CD4-positive, alpha-beta T cell (primary cell): ENCODE measurements at places on chromosomes 1 and 21.
A peak's percentile ranks its signal among the peaks of the same experiment; 100 is the strongest.

GRCh38 chr1:69911301-69911801, 294.0 kb downstream of the LRRC40 start:
- DNase-seq = no peak

DNA sequence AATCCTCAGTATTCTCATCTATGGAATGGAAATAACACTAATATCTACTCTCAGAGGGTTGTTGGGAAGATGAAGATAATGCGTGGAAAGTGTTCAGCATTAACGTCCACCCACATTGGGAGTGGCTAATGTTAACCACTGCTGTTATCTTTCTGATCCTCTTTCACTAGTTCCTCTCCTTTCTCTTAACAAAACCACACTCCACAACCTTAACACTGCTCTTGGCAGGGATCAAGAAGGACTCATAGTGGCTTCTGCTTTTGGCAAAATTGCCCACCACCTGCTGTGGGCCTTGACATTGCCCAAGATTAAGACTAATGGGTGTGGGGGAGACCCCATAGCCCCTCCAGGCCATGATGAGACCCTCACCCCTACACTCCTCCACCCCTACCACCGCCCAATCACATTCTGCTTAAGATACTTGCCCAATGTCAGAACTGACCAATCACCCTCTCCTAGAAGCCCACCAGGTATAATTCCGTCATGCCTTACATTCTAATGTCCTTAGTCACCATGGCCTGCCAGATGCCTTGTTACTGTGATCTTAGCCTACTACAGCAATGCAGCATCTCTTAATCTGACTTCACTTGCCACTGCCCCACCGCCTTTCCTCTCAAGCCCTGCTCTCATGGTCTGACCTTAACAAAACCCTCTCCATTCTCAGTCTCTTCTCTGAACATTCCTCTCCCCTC, 27.1 kb downstream of the DHCR24 start:
- DNase-seq = no peak

GRCh38 chr1:39901714-39902459, at the start of gene MYCL:
MYCL (minus strand) TSS chr1:39901917; CDS start chr1:39901434, 483 bp downstream.
- DNase-seq = peak; percentile 73

DNA sequence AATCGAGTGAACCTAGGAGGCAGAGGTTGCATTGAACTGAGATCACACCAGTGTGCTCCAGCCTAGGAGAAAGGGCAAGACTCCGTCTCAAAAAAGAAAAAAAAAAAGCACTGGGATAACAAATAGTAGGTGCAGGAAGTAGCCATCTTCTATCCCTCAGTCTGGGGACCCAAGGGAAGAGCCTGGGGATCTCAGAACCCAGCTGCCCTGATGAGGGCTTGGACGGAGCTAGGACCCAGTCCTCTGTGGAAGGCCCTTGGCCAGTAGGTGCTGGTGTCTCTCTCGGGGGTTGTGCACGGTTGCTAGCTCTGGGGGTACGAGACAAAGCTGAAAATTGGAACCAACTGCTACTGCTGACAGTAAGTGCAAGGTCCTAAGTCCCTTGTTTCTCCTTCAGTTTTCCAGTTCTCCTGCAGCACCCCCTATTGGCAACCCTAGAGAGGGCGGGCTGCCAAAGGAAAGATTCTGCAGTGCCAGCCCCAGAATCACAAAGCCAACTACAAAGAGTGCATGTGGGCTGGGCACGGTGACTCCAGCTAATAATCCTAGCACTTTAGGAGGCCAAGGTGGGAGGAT, 57.6 kb upstream of the KIF1B start:
- no peak for DNase-seq

DNA sequence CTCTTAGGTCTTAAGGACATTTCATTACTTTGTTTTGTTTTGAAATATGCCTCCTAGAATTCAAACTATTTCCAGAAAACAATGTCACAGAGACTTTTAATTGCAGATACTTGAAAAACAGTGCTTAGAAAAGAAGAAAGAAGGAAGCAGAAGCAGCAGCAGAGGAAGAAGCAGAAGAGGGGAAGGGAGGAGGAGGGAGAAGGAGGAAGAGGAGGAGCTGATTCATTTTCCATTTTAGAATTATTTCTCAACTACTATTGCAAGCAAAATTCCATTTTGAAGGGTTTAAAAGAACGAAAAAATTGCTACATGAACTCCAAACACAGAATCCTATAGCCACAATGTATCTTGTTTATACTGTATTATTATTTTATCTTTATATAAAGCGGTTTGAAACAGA, 13.9 kb downstream of the RC3H1 start:
- no peak for DNase-seq
